ENCODE measurements at places on chromosomes 3 and 15.

- DNase-seq: no peak
These were observed 22.8 kb upstream of the ZNF80 start for GRCh38 chr3:114260152-114260551.

DNA sequence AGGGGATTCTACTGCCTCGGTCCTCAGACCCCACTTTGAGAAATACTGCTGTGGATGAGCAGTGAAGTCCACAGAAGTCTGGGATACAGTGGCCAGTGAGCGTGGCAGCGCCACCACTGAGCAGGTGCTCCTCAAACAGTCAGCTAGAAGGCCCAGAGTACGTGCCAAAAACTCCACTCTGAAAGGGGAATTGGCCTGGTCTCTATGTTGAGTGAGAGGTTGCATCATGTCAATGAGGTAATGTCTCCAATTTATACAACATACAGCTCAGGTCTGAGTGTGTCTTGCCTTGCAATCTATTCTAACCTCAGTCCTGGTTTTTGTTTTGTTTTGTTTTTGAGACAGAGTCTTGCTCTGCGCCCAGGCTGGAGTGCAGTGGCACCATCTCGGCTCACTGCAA is 53.3 kb upstream of the ETV5 start:
- DNase-seq: no peak

DNA sequence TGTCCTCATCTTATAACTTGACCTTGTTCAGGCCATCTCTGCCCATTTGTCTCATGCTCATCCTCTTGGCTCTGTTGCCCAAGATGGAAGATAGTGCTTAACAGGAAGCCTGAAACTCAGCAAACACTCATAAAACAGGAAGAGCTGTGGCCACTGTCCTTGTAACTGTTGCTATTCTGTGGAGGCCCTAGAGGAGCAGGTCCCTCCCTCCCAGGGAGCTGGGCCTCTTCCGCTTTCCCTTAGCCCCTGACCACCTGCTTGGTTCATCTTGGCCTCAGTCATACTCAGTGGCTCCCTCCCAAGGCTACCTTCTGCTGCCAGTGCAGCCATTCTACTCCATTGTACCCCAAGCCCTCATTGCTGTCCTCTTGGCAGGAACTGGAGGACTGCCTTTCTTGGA is 3.5 kb downstream of the MAPKAPK3 start:
- no peak for DNase-seq

DNA sequence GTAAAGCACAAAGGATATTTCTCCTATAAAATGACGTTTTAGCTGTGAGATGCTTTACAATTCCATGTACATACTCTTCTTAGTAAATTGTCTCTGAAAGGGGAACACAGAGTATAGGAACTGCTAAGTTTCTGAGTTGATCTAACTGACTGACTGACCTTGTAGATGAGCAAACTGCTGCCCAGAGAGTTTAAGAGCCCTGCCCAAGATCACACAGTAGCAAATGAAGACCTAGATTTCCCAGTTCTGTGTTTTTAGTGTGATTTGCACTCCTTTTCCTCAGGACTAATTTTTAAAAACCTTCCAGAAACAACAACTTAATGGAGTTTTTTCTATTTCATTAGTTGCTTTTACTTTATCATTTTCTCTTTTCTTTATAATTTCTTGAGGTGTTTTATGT is 247.7 kb downstream of the PDCD6IP start:
- no peak for DNase-seq

- DNase-seq: no peak
These were observed 58.9 kb downstream of the SFMBT1 start for GRCh38 chr3:52986938-52987337.

GRCh38 chr3:33936921-33937525 is 138.6 kb downstream of the PDCD6IP start:
- no peak for DNase-seq

GRCh38 chr15:76987896-76988860 is 6.7 kb upstream of the PSTPIP1 start:
- no peak for DNase-seq

- no peak for DNase-seq
These were observed 440.8 kb downstream of the ZNF385D start for GRCh38 chr3:21310161-21310560.

- DNase-seq: no peak
These were observed 24.9 kb downstream of the NAALADL2 start for GRCh38 chr3:174883881-174884675.

DNA sequence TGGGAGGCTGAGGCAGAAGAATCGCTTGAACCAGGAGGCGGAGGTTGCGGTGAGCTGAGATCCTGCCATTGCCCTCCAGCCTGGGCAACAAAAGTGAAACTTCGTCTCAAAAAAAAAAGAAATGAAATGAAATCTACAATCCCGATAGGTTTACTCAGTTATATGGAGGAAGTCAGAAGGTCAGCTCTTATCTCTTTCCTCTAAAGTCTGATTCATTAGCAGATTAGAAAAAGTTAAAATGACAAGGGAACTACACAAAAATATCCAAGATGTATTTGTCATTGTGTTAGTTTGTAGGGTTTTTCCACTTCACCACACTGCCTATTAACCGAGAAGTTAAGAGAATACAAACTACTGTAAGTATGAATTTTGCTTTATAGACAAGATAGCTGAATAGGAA is 420.6 kb downstream of the SHQ1 start:
- no peak for DNase-seq

DNA sequence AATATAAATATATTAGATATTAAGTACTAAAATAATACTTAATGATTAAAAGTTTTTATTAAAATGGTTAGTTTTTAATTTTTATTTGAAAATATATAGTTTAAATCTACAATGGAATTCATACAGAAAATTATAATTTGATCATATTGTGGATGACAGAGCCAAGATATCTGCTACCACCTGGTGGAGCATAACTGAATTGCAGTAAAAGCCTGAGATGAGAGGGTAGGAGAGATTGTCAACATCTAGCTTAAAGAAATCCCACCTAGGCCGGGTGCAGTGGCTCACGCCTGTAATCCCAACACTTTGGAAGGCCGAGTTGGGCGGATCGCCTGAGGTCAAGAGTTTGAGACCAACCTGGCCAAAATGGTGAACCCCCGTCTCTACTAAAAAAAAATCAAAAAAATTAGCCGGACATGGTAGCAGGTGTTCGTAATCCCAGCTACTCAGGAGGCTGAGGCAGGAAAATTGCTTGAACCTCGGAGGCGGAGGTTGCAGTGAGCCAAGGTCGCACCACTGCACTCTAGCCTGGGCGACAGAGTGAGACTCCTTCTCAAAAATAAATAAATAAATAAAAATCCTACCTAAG is 25.1 kb upstream of the CSTA start:
- no peak for DNase-seq

DNA sequence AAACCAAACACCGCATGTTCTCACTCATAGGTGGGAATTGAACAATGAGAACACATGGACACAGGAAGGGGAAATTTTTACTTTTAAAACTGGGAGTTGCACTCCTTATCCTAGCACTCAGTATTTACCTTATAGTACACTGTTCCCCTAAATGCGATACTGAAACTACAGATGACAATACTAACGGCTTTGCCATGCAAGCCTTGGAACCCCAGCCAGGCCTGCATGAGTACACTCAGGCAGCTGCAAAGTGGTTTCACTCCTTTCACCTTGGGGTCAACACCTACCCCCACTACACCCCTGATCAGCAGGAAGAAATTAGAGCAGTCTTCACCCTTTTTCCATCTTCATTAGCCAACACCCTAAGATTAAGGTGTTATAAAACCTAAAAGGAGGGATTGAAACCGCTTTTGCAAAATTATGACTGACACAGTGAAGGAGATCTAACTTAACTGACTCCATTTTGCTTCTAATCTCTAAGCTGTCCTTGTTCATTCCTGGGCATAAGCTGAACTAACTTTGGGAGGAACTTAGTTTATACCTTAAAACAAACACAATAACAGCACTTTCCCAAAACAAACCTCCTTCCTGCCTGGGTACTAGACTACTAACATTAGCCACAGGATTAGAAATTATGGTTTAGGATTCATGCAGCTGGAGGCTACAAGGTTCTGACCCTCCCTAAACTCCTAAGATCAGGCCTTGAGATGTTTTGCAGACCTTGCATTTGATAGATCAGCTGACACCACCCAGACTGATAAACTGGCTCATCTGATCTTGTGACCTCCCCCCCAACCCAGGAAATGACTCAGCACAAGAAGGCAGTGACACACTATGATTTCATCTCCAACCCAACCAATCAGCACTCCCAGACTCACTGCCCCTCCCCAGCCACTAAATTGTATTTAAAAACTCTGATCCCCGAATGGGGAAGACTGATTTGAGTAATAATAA is 452.1 kb upstream of the PPP2R3A start:
- no peak for DNase-seq

DNA sequence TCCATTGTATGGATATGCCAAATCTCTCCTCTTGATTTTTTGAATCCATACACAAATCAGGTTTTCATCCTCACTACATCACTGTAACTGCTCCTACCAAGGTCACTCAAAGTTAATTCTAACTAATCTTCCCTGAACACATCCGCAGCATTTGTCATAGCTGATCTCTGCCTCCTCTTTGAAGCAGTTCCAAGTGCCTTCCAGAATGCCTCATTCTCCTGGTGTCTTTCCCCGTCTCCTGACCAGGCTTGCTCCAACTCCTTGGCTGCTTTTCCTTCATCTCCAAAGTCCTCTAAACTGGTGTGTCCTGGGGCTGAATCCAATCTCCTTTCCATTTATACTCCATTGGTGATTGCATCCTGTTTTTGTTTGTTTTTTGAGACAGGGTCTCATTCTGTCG is 26.8 kb downstream of the KLHDC8B start:
- no peak for DNase-seq

GRCh38 chr3:29561651-29562149 is 280.8 kb downstream of the RBMS3 start:
- DNase-seq: no peak

DNA sequence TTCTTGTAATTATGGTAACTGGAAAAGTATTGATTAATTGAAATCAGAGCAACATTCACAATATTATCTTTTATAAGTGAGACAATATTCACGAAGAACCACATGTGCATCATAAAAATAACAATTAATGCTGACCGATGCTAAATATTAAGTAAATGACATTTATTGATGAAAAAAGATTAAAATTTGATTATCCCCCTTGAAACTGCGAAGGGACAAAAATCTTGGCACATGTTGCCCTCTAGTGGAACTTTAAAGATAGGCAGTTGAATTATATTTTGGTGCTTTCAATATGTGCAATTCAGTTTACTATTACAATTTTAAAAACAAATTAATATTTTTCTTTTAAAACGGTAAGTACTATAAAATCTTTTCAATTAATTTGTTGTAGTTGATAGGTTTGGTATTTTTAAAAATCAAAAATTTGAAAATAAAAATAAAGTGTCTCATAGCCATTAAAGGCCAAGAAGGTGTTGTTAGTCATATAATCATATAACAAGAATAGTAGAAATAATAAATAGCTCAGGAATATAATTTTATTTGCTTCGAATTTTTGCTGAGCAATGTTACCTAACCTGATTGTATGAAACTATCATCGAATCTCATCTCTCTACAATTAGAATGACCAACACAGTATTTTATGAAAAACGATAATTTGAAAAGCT is 270.2 kb downstream of the ROBO1 start:
- DNase-seq: no peak

DNA sequence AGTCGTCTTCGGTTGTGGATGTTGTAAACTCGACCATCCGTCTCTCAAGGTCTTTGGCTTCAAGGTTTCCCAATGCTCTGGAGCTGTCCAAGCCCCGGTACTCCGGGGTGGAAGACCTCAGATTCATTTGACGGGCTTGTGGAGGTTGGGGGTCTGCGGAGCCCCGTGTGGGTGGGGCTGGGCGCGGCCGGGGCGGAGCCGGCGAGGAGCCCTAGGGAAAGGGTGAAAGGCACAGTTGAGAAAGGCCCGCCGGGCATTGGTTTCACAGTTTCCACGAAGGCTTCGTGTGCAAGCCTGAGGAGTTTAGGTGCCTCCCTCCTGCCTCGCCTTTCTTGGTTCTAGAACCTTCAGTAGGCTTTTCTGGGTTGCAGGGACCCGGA is 360 bp upstream of the MGA start:
- DNase-seq: no peak

- DNase-seq: no peak
These were observed 433.7 kb downstream of the MAGI1 start for GRCh38 chr3:65604863-65605526.

GRCh38 chr3:179837374-179837773 is 184.5 kb downstream of the USP13 start:
- no peak for DNase-seq

- DNase-seq: no peak
These were observed 452.8 kb upstream of the THBS1 start for GRCh38 chr15:39127925-39128617.

- no peak for DNase-seq
These were observed 367.9 kb downstream of the ZIC4 start for GRCh38 chr3:147038481-147038880.

DNA sequence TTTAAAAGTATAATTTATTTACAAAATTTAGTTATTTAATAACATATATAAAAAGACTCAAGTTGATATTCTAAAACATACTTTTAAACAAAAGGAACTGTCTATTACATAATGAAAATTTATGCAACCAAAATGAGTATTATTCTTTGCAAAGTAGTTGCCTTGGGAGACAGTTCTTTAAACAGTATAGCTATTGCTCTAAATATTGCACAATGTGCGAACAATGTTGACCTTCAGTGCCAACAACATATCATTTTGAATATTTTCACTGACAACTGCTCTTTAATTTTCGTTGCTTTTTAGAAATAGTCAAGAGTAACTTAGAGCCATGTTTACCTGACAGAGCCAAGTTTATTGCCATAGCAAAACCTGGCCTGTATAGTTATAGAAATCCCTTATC is 124.9 kb downstream of the ZBTB20 start:
- DNase-seq: no peak

DNA sequence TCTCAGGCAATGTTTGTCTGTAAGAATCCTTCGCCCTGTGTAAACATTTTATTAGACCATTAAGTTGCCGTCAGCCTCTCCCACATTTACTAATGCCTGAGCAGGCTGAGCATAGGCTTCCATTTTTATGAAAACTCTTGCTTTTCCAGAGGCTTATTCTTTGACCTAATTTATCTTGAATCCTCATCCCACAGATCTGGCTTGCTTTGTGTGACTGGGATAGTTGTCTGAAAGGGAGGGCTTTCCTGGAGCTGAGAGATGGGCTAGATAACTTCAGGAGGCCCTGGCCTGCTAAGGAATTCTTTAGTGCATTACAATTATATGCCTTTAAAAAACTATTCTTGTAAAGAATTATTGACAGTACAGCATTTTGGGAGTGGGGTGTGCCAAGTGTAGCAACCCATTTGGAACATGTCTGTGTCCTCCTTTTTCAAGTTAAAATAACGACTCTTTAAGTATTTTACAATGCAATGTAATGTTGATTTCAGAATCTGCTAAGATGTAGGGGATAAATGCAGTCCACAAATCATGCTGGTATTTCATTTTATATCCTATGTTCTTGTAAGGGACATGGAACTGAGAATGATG is 52.4 kb downstream of the EEFSEC start:
- no peak for DNase-seq
